ENCODE measurements at places on chromosomes 2 and 18. TPM values are rescaled to one million over a fixed set of nuclear protein-coding genes. Genes with fewer than 3 reads are reported as not detected.

SNORC gene
- total RNA-seq = 1.9 TPM

CCL20 gene
- 2.0 TPM for total RNA-seq

REG3G gene
- not detected for total RNA-seq

FSIP2 gene
- total RNA-seq = 0.21 TPM

SPP2 gene
- not detected for total RNA-seq

DNA sequence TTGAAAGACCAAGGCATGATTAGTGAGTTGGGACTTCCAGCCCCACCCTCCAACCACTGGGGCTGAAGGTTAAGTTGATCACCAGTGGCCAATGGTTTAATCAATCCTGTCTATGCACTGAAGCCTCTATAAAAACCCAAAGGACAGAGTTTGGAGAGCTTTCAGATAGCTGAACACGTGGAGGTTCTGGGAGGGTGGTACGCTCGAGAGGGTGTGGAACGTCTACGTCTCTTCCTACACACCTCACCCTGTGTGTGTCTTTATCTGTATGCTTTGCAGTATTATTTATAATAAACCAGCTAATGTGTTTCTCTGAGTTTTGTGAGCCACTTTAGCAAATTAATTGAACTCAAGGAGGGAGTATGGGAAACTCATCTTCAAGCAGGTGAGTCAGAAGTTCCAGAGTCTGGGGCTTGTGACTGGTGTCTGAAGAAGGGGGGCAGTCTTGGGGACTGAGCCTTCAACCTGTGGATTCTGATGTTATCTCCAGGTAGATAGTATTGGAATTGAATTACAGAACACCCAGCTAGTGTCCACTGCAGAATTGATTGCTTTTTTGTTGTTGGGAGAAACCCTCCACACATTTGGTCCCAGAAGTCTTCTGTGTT lies 20.3 kb downstream of the ACTR3 start:
- no peak for DNase-seq

GRCh38 chr18:44946529-44947113 lies 265.9 kb downstream of the SETBP1 start:
- no peak for DNase-seq

DNA sequence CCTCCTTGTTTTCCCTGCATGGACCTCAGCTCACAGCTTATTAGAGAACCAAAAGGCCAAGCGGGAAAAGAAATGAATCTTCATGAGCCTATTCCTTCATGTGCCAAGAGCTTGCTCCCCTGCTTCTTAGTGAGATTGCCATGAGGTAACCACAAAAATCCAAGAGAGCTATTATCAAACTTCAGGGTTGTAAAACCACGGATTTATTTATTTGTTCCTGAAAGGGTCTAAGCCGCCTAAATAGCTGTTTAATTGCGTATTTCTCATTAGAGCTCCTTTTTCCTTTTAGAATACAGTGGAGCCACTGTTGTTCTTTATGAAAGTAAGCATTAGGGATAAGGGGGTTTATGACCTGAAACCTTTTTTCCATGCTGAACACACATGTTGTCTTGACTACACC lies 58.0 kb downstream of the SRD5A2 start:
- DNase-seq = no peak

DNA sequence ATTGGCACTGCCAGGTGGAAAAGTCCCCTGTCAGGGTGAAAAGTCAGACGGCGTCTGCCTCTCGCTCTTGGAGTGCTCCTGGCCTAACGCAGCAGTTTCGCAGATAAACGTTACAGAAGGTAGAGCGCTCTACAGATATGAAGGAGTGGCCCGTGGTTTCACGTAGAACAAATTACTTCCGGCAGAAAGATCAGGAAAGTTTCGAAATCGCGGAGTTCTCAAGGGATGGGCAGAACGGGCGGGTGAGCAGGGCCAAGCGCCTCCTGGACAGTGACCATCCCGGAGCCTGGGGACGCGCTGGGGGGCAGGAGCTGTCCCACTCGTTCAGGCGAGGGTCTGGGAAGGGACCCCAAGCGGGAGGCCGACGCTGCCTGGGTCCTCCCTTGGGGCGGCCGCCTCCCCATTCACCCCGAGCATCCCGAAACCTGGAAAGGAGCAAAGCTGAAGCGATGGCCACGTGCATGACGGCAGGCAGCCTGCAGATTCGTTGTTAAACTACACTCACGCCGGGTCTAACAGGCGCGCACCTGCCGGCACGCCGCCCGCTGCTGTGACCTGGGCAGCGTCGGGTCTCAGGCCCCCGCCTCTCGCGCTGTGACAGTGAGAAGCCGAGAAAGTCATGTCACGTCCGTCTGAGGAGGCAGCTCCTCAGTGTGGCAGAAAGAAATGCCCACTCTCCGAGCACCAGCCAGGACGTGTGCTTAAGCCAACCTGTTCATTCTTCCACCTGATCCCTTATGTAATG lies 122.9 kb upstream of the SALL3 start:
- DNase-seq = no peak

- no peak for DNase-seq
These were observed 43.4 kb downstream of the RAB31 start for GRCh38 chr18:9751371-9752031.

- no peak for DNase-seq
These were observed 54.9 kb upstream of the MAP2 start for GRCh38 chr2:209368914-209369313.

DNA sequence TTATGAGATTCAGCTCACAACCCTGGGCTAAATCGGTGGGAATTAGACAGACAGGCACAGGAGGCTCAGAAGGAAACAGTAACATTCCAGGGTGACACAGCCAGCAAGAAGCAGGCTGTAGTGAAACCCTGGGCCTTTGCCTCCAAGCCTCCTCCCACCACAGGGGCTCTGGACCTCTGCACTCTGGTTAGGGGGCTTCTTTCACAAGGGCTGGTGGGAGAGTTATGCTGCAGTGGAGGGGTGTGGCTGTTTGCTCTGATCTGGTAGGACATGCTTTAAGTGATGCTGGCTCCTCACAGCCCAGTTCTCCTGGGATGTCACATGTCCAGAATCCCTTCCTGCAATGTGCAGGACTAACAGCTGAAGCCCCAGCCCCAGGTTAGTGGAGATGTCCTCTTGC lies 109.9 kb downstream of the TGFA start:
- no peak for DNase-seq

- no peak for DNase-seq
These were observed 37.8 kb downstream of the SCN9A start for GRCh38 chr2:166337932-166338331.

GRCh38 chr2:26422947-26423629 lies 21.4 kb downstream of the DRC1 start:
- DNase-seq = no peak

DNA sequence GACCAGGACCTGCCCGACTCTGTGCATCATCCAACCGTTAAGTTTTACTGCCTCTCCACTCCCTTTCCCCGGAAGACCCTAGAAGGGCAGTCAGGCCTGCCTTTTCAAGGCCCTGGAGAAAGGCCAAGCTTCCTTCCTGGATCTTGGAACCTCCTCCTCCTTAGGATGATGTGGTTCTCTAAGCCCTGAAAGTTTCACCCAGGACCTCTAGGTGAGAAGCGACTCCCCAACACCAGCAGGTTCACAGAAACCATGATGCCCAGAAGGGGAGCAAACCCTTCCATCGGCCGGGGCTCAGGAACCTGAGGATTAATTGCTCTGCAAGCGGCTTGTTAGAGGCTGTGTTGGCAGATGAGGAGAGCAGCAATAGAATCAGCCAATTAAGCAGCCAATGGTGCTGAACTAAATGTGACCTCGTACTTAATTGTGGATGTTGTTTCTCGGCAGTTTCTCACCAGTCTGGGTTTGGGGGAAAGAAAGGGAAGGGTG lies 94.2 kb upstream of the FZD7 start:
- no peak for DNase-seq

GRCh38 chr2:15506229-15506819 lies 54.8 kb downstream of the NBAS start:
- DNase-seq = no peak

GRCh38 chr18:38940475-38940862 lies 1374.9 kb upstream of the CELF4 start:
- DNase-seq = no peak

DNA sequence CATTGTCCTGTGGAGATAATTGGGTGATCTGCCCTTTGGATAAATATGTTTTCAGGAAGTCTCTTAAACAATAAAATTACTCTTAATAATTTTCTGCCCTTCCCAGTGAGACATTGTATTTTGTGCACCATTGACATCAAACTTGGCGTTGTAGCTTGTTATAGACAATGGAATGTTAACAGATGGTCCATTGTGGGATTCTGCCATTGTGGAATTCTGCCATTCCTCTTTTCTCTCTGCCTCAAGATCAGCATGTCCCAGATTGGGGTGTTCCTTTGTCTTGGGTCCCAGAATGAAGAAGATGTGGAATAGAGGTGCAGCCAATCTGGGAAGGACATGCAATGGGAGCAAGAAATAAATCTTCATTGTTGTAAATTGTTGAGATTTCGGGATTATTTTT lies 15.1 kb upstream of the LDAH start:
- DNase-seq = no peak

DNA sequence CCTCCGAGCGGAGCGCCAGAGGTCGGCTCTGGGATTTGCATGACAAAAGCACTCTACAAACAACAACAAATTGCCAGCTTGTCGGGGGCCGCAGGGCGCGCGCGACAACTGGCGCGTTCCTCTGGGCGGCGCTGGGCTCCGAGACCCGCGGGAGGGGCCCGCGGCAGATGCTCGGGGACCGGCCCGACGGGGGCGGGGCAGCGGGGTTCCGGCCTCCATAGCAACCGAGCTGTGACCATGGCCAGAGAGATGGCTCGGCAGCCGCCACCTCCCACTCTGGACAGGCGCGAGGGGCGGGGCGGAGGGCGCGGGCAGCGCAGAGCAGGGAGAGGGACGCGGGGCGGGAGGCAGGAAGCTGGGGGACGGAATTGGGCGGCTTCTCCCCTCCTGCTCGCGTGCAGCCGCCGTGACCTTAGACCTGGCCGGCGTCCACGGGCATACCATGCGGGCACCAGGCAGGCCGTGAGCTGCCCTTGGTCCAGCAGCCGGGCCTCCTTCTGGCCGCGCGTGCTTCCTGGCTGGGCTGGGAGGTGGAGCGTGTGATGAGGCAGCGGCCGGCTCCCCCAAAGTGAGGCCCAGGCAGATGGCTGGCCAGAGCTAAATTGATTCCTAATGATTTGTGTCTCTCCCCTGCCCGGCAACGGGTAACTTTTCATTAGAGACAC lies 171.5 kb downstream of the CELF4 start:
- no peak for DNase-seq

DNA sequence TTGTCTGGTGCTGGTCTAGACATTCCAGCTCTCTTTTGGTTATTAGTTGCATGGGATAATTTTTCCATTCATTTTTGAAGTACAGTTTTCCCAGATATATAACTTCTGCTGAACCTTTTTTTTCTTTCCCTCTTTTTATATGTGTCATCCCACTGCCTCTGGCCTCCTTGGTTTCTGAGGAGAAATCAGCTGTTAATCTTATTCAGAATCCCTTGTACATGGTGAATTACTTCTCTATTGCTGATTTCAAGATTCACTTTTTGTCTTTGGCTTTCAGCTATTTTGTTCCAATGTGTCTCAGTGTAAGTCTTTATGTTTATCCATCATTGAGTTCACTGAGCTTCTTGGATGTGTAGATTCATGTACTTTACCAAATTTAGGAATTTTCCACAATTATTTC lies 99.7 kb downstream of the ARHGEF4 start:
- no peak for DNase-seq

DNA sequence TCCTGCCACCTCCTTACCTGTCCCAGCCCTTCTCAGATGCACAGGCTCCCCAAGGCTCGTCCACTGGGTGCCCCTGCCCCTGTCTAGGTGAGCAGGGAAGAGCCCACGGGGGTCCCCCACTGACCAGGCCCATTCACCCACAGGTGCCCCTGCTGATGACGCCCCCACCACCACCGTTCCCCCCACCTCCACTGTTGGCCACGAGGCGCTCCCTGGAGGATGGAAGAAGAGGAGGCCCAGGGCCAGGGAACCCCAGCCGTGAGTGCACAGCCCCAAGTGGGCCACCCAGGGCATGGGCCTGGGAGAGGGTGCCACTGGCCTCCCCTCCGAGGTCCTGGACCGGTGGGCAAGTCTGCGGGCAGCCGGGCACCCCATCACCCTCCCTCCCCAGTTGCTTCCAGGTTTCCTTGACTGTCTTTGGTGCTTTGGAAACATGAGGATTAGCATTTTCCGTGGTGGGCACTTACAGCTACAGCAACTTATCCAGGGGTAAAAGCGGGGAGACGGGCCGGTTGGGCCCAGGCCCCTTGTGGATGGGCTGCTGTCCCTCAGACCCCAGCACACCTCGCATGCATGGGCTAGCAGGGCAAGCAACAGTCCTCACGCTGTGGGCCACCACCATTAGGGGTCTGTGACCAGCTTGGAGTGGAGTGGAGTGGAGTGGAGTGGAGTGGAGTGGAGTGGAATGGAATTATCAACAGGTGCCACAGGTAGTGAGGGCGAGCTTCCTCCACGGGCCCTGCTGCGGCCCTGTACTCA lies 13.2 kb upstream of the KLHL30 start:
- DNase-seq = no peak

DNA sequence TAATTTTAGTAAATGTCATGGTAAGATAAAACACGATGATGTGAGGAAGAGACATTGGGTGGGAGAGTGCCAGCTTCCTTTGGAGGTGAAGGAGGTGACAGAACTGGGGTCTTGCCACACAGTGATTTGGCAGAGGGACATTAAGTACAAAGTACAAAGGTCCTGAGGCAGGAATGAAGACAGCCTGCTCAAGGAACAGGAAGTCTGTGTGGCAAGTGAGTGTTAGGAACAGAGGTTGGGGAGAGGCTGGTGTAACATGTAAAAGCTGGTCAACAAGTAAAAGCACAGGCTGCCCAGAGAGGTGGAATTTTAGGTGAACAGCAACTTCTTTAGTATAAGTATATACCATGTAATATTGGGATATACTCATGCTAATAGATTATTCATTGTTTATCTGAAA lies 73.1 kb downstream of the INPP5D start:
- no peak for DNase-seq

GRCh38 chr18:7537145-7537544 lies 30.0 kb upstream of the PTPRM start:
- no peak for DNase-seq

DNA sequence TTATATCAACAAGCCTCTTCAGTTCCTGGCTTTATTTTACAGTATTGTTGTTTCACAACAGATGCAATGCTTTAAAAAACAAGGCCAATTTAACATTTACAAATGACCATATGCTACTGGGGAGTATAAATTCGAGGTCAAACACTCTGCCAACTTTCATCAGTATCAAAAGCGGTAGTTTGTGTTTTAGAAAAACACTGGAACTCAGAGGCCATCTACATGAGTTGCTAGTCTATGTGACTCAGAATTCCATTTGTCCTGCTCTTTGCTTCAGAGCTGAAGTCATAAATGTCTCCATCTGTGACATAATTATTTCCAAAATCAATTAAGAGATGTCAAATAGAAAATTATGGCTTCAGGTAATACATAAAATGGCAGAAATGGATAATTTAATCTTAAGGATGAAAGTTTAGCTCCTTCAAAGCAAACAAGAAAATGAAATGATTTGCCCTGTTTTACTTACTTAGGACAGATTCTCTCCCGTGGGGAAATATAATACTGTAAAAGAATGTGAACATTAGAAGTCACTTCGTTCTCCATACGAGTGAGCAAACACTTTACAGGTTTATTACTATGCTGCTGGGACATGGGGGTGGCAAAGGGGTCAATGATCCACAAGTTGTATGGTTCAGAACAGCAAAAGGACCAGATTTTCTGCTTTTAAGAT lies 3.7 kb downstream of the MEX3C start:
- no peak for DNase-seq

GRCh38 chr2:238659231-238659630 lies 188.7 kb upstream of the TWIST2 start:
- DNase-seq = no peak

All from activated T-helper 2 cell treated with anti-CD3 and anti-CD28 coated beads, Interferon-gamma antibody, Interleukin-2, Interleukin-4, amounts not matched to agents 10 μg/mL and 5 μg/mL and 100 μg/mL, durations not matched to agents 14 hours and 24 hours and 36 hours (primary cell).